Activated CD8-positive, alpha-beta memory T cell treated with anti-CD3 and anti-CD28 coated beads, Interleukin-2, amount 10 ng/mL, durations not matched to agents 7 days and 5 days (primary cell): ENCODE measurements at places on chromosomes 1 and 21.

DNA sequence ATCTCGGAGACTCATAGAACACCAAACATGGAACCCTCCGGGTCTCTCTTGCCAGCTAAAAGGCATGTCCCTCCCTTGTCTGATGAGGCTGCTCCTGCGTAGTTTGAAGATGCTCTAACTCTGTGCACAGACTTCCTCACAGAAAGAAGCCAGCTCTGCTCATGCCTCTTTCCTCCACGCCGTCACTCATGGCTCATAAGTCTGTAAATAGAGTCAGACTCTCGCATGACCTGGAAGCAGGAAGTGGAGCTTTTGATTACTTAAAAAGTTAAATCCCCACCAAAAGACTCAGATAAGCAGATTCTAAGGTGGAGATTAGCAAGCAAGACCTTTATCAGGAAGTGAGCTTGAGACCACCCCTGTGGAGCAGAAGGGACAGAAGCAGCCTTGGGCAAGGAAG lies 171.6 kb downstream of the TRIM33 start:
- DNase-seq = no peak

GRCh38 chr1:22376976-22377375 lies 74.7 kb upstream of the ZBTB40 start:
- DNase-seq = no peak

DNA sequence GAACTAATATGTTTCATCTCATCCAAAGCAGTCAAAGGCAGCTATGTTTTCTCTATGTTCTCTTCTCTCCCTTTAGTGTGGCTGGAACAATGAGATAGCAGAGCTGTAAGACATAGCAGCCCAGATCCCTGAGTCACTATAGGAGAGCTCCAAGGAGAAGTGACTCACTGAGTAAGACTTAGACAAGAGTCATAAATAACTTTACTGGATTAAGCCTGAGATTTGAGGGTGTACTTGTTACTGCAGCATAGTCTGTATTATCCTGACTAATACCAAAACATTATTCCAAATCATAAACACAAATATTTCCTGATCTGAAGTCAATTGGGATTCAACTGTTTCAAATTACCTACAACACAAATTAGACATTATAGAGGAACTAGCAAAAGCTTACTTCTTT lies 3.9 kb downstream of the KRTAP19-8 start:
- no peak for DNase-seq

GRCh38 chr1:182913401-182913800 lies 39.6 kb downstream of the SHCBP1L start:
- no peak for DNase-seq

DNA sequence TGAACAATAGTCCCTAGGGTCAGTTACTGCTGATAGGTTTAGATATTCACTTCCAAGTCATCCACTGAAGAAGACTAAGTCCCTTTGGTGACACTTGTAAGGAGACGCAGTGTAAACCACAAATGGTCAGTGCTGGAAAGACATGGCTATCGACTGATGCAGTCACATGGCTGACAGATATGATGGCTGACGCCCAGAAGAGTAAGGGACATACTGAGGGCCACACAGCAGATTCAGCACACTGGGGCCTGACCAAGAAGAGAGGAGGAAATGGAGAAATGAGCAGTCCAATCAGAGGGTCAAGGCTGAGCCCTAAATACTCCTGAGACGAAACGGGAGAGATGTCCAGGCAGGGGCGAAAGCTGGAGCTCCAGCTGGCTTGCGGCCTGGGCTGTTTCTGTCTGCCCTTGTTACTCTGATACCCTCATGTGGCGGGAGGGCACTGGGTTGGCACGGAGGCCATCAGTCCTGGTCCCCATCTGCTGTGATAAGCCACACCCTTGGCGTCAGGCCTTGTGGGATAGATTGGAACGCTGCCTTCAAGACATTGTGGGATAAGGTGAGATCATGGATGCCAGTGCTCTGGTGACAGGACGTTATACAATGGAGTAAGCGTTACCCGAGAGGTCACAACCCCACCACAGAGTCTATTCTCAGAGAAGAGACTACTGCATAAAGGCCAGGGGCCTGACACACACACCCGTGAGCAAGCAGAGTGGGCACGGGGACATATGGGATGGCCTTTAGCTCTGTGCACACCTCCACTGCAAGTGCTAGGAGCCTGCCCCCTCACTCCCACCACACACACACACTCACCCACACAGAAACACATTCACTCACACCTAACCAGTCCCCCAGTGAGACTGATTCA lies 158.4 kb downstream of the TRABD2B start:
- DNase-seq = no peak

- DNase-seq = no peak
Measured at GRCh38 chr21:44907225-44907965, 13.3 kb downstream of the ITGB2 start.

GRCh38 chr1:39539252-39539790 lies 37.3 kb downstream of the PABPC4 start:
- peak; percentile 67 for DNase-seq

DNA sequence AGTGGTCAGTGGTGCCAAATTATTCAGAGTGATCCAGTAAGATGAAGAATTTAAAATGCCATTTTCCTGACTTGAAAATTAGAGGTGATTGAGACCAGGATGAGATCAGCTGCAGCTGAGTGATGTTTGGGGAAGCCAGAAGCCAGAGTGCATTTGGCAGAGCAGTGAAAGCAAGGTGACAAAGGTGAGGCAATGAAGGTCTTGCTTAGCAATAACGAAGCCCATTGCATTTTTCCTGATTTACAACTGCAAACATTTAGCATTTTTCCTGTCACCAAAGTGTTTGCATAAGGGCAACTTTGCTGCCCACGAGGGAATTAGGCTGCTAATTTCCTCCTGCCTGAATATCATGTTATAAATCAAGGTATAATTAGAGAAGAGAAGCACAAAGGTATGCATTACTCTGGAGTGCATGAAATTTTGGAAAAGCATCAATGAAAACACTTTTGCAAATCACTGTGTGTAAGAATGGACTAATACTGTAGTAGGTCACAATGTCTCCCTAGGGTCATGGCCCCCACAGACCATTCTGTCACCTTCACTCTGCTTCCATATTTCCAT lies 188.2 kb upstream of the LYPLAL1 start:
- DNase-seq = no peak

GRCh38 chr1:27113861-27114260 lies 41.1 kb downstream of the SLC9A1 start:
- no peak for DNase-seq

- no peak for DNase-seq
Measured at GRCh38 chr1:33072707-33073106, 8.2 kb upstream of the AZIN2 start.

DNA sequence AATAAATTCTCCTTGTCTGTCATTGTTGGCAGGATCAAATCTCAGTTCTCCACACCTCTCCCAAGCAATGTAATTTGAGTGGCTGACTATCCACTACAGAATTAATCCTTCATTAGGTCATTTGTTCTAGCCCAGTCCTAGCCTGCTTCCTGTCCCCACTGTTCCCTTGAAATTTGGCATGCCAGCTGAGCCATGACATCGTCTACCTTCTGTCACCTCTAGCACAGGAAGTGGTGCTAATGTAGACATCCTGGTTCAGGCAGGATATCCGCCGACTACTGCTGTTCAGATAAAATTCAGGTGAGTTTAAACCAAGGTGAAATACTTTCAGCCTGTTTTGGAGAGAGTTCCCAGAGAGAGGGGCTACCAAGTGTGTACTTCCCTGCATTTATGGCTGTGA lies 5.9 kb downstream of the CHRM3 start:
- DNase-seq = no peak

DNA sequence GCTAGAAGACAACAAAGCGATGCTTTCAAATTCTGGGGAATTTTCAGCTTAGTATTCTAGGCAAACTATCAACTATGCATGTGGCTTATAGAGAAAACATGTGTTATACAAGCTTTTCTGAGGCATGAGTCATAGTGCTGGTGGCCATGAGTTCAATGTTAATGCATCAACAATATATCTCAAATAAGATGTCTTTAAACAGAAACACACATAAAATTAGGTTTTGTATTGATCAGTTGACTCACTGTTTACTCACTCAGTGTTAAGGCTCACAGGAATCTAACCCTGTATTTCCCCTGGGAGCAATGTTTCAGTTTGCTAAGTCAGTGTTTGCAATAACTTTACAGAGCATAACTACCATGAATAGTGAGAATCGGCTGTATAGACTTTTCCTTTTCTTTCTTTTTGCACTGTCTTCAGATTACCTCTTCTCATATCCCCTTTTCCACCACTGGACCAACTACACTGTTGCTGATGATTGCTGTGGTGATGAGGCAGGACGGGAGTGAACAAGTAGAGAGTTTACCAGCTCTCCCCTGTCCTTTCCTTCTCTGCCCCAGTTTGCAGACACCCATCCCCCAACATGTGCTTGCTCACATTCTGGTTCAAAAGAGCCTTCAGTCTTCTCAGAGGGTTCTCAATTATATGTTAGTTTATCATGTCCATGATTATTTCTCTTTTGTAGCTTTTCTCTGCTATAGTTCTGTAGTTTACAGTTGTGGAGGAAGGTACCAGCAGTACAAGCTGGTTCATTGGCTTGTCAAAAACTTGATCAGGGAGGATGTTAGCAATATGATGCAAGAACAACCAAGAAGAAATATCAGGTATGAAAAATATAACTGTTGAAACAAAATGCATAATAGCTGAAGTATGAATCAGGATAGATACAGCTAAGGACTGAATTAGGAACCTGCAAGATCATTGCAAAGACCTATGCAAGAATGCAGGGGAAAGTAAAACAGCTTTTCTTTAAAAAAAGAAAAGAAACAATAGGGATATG lies 23.9 kb downstream of the CD2 start:
- DNase-seq = no peak

GRCh38 chr1:222617367-222617951 lies 438 bp upstream of the MIA3 start:
- peak; percentile 96 for DNase-seq
